Activated naive CD8-positive, alpha-beta T cell treated with anti-CD3 and anti-CD28 coated beads, Interleukin-2, amount 10 ng/mL, durations not matched to agents 7 days and 5 days (primary cell): ENCODE measurements at places on chromosomes 12 and 14. TPM values are rescaled to one million over a fixed set of nuclear protein-coding genes. Genes with fewer than 3 reads are reported as not detected.

Gene PTPN6
- total RNA-seq = 370 TPM

DNA sequence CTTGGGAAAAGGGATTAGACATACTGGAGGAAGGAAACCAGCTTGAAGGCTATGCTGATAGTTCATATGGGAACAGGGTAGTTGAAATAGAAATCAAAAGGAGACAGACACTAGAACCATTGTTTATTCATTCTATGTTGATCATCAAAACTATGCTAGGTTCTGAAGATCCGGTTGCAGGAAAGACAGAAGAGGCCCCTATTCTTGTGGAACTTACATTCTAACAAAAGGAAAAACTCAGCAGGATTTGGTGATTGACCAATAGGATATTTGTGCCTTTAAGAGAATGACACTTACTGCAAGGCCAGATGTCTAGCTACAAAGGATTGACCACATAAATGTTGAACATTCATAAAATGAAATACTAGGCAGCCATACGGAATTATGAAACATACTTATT is 179.2 kb downstream of the AKAP6 start:
- no peak overlapping the region for H3K27ac ChIP-seq
- H3K4me3 ChIP-seq = no peak overlapping the region
- no peaks in the 10 kb centered on the region for H3K4me1 ChIP-seq
- peaks cover 2% of the 10 kb centered on the region for H3K36me3 ChIP-seq
- H3K27me3 ChIP-seq = peaks cover 5% of the 10 kb centered on the region
- no peak for DNase-seq

DNA sequence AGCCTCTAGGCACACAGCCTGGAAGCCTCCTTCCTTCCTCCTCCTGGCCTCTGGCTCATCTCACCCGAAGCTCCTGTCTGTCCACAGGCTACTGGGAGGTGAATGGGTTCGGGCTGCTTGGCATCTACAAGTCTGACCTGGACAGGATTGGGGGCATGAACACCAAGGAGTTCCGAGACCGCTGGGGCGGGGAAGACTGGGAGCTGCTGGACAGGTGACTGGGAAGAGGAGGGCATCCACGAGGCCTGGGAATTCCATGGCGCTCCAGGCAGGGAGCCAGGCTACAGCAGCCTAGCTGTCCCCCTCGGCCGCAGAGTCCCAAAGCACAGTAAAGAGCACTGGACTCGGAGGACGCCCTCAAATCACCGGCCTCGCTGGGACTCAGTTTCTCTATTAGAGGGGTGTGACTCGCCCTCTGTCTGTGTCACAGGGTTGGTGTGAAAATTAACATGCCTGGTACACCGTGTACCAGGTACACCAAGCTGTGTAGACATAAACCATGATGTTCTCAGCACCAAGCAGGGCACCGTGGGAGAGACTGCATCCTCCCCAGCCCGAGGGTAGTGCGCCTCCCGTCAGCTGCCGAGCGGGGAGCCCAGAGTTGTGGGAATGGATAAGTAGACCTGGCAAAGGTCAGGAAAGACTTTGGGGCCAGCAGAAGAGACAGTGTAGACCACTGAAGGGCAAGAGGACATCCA is 99.6 kb downstream of the B4GALNT3 start:
- H3K27ac ChIP-seq = no peak overlapping the region
- no peak for DNase-seq
- H3K4me1 ChIP-seq = peaks cover 32% of the 10 kb centered on the region
- no peaks in the 10 kb centered on the region for H3K27me3 ChIP-seq
- H3K36me3 ChIP-seq = peaks cover 9% of the 10 kb centered on the region
- no peak overlapping the region for H3K4me3 ChIP-seq

GRCh38 chr12:71730936-71731335 is 23.7 kb upstream of the RAB21 start:
- no peak overlapping the region for H3K4me3 ChIP-seq
- no peaks in the 10 kb centered on the region for H3K4me1 ChIP-seq
- H3K36me3 ChIP-seq = no peaks in the 10 kb centered on the region
- no peak for DNase-seq
